ENCODE measurements at places on chromosomes 6 and 20.
A peak's percentile ranks its signal among the peaks of the same experiment; 100 is the strongest.

DNA sequence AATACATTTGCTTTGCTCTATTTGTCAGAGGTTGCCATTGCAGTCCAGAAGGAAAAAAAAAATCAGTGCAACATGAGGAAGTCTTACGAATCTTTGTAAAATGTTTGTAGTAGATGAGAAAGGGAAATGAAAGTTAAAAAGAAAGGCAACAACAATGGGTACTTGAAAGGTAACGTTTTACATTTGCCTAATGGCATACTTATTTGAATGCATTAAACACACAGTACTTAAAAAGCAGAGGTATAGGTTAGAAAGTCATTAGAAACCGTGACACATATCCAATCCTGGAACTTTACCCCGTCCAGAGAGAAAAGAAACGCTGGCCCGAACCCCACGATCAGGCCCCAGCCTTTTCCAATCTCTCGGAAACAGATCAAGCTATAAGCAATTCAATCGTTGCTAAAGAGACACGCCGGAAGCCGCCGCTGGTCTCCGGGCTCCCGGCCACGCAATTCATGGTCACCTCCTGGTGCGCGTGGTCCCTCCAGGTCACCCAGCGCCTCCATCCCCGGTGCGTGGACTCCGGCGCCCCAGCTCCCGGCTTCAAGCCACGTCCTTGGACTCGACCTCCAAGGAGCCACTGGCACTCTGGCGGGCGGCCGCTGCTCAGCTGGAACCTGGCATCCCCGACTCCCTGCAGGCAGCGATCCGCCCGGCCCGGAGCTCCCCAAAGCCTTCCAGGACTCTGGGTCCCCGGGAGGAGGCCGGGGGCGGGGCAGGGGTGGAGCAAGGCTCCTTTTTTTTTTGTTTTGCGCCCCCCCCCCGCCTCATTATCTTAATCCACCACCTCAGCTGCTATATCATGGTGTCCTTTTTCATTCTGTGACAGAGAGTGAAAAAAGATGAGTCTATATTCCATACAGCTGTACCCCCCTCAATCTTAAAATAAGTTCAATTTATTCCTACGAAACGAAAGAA lies at the start of gene SLC18B1:
TSS of gene SLC18B1 (minus strand) at position 687 of the 918 bp plus-strand sequence. CDS start at position 506, 181 bp downstream.
- DNase-seq, result peak; percentile 55

GRCh38 chr20:23625236-23625964 lies 12.4 kb downstream of the CST3 start:
- no peak for DNase-seq

DNA sequence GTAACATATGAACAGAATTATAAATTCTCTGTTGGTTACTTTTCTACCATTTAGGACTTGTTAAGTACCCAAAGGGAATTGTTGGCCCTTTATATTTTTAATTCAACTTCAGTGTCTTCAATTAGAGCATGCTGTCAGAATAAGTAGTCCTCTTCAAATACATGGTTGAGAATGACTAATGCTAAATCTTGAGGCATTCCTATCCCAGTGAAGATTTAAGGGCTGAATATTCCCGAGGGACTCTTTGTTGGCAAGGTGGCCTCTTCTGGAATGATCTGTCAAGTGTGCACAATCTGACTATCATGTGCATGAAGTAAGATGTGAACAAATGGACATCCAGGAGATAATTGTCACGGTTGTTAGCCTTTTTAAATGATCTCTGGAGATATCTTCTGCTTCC lies 421.7 kb downstream of the BMP2 start:
- DNase-seq, result no peak

GRCh38 chr20:23203951-23204730 lies 118.0 kb upstream of the CD93 start:
- no peak for DNase-seq

GRCh38 chr6:148379966-148380713 lies 37.5 kb downstream of the SASH1 start:
- no peak for DNase-seq

- no peak for DNase-seq
Measured at GRCh38 chr6:30169658-30170614, 6.6 kb downstream of the TRIM15 start.

DNA sequence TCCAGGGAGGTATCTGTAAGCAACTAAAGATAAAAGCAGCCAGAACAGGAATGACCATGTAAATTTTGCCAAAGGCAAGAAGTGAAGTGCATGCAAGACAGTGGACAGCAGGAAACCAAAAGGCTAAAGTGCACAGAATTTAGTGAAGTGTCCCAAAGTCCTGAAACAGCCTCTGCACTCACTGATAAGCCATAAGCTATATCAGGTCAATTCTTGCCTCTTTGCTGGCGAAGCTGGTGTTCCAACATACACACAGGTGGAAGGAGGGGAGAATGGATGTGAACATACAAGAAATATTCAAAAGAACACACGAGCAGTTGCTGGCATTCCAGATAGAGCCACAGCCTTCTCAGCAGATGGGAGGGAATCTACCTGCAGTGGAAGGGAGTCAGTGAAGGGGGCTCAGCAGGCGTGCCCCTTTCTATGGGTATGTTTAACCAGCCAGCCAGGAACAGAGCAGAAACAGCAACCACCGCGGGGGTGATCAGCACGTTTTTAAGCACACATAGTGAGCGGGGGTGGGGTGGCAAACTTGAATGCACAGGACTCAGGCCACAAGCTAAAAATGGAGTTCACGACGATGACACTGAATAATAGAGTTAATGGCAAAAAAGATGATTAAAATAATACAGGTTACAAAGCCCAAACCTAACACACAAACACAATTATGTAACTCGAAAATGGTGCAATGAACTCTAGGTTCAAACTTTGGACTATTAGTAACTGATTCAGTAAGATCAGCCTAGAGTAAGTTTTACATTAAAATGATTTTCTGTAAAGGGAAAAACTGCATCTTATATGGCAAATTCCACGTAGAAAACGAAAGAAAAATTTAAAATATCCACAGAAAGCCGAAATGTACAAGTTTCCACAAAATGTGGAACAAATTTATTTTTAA lies 1.2 kb downstream of the ECI2 start:
- DNase-seq, result no peak

DNA sequence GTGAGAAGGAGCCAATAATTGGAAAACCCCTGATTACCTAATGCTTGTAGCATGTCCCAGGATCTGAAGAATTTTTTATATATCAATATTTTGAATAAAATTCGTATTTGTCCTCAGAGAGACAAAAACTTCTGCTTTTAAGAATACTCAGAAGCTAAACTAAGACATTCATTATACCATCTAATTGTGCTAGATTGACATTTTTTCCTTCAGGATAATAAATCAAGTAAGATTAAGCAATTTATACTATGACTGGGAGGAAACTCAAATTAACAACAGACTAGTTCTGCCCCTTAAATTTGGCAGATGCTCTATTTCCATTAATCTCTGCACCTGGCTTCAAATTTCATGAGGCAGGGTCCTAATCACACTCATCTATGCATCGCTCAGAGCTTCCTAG lies 291.4 kb downstream of the PLCB1 start:
- no peak for DNase-seq

DNA sequence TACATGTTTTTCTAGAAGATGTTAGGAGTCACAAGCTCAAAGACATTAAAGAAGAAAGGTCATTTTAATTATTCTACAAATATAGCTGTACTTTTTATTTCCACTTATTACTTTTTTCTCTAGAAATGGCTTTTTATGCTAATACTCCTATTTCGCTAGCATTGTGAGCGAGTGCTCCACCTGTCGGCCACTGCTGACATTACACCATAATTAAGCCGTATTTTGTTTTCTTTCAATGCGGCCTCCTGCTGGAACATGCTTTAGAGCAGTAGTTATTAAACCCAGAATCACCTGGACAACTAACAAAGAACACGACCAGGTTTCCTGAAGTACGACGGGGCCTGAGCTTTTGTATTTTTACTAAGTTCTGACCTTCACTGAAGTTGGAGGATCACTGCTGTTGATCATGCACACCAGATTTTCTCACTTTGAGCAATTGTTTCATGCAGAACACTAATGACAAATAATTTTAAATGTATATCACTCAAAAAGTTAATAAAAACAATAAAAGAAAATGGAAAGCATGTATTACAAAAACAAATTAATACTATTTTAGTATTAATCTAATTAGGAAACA lies 74.1 kb upstream of the PAK5 start:
- no peak for DNase-seq

DNA sequence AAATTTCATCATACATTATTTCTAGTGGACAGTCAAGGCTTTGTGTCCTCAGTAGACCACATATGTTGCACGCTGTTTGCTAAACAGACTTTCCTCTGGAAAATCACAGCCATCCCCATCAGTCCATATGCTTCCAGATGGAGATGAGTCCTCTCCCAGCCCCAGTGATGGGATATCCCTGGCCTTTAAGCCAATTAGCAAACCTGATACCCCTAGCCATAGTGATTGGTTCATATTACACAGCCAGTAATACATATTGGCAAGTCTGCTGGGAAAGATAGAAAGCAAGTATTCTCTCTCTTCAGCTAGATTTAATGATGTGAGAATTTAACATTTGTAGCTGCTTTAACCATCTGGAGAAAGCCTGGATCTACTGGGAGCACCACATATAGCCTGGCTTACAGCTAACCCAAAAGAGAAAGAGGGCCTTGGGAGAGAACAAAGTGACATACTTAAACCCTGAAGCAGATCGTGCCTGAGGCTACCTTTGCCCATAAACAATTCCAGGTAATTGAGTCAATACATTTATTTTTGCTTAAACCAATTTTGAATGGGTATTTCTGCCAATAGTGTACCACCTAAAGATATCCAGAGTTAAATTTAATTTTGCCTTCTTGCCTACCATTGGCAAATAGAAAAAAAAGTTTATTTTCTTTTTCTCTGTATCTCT lies 103.5 kb upstream of the HIVEP1 start:
- DNase-seq, result no peak

DNA sequence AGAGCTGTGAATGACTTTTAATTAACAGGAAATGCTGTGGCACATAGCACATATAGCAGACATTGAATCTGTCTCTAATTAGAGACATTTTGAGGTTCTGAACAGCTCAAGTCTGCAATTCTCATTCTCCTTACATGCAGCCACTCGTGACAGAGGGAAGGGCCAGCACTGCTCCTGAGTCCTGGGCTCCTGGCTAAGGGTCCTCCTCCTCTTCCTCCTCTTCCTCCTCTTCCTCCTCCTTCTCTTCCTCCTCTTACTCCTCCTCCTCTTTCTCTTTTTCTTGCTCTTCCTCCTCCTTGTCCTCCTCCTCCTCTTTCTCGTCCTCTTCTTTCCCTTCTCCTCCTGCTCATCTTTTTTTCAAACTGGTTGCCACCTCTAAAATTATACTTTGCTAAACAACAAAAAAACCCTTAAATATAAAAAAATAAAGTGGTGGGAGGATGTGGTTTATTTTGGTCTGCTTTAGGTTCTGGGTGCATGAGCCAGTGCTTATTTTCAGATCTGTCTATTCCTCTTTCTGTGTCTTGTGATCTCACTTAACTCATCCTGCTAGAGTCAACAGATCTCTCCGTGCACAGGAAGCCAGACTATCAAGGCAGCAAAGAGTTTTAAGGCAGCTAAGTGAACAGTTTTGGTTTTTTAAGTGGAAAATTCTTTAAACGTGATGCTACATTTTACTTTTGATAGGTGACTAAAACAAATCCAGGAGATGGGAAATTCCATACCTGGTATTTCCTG lies 159.3 kb downstream of the CD83 start:
- no peak for DNase-seq

- DNase-seq, result no peak
Measured at GRCh38 chr6:18510644-18511033, 123.5 kb downstream of the RNF144B start.

GRCh38 chr6:139378882-139379341 lies 4.5 kb upstream of the CITED2 start:
- no peak for DNase-seq

DNA sequence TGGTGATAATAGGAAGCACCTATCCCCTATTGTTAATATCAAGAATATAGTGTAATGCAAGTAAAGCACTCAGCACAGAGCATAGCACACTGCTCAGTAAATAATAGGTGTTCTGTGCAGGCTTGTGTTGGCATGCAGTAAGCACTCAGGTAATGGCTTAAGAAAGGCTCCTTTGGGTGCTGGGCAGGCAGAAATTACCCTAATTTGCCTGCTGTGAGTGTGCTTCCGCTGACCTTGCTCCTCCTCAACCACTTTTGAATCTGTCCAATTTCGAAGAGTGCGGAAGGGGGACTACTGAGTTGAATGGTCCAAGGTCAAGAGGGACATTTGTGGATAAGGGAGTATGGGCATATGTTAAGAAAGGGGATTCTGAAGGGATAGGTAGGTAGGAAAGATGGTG lies 15.4 kb downstream of the SRSF3 start:
- DNase-seq, result no peak

- DNase-seq, result no peak
Measured at GRCh38 chr6:163254341-163254835, 160.1 kb upstream of the QKI start.

DNA sequence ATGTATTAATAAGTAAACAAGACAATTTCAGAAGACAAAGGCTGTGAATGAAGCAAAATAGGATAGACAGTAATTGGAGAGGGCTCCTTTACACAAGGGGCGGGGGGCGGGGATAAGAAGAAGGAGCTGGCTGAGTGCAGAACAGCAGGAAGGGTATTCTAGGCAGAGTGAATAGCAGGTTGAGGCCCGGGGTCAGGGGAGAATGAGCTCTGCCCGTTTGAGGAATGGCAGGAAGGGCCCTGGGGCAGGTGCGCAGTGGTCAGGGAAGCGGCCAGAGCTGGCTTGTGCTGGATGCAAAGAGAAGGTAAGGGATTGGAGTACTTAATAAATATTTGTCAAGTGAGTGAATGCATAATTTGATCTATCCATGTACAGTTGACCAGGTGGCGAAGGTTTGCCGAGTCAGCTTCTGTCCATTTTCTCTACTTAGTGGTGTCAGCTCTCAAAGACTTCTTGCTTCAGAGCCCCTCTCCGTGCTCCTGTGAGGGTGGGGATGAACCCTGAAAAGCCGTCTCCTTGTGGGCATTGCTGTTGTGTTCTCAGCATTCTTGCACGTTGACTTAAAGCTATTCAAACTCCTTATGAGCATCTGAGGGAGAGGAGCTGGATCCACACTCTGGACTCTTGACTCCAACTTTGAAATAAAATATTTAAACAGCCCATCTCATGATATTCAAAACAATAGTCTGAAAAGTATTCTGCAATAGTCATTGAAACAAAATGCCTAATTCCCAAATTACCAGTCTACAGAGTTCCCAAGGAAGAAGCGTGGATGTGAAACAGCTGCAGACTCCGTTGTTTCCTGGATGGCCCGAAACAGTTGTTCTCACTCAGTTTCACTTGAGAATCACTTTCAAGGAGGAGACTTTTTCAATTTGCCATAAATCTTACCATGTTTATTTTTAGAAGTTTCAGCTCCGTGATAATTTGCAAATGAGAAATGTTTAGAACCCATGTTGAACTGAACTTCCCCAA lies 105.1 kb downstream of the EDN3 start:
- no peak for DNase-seq

GRCh38 chr6:3468585-3468984 lies 11.7 kb upstream of the SLC22A23 start:
- DNase-seq, result no peak

GRCh38 chr6:158361961-158362669 lies 49.9 kb downstream of the TULP4 start:
- DNase-seq, result no peak
